ENCODE measurements at places on chromosomes 5 and 9.

DNA sequence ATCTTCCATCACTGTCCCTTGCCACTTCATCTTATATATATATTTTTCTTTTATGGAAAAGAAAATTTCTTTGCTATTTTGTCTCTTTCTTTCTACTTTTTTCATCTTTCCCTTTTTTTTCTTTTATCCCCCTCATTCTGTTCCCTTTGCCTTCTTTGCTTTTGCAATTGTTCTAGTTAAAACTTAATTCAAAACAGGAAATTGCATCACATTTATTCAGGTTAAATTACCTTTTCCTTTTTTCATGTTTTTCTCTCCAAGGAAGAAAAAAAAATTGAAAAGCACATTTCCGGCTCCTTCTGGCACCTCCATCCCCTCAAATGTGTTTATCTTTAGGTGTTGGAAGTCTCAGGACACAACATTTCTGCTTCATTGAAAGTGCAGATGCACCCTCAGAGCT lies 176.9 kb downstream of the FGF1 start:
- H3K27me3 ChIP-seq: peaks cover 5% of the 10 kb centered on the region
- H3K4me1 ChIP-seq: peaks cover 28% of the 10 kb centered on the region
- H3K4me3 ChIP-seq: peak overlapping the region; percentile 16
- DNase-seq: no peak

DNA sequence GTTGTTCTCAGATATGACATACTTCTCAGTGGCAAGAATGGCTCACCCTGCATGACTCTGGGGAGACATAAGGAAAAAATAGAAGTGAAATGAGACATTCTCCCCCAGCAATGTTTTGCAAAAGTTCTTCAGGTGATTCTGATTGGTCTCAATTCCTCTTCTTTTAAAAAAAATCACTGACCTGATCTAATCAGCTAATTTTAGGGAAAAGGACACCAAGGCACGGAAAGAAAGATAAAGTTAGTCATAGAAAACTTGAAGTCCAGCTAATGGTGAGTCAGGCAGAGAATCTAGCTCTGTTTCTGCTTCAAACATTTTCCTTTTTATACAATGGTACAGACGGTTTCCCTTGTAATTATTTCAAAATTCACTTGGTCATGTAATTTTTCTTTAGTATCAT lies 1018.9 kb upstream of the ARRDC3 start:
- H3K27me3 ChIP-seq: no peaks in the 10 kb centered on the region
- DNase-seq: no peak
- H3K4me1 ChIP-seq: peaks cover 21% of the 10 kb centered on the region
- no peaks in the 10 kb centered on the region for H3K36me3 ChIP-seq

DNA sequence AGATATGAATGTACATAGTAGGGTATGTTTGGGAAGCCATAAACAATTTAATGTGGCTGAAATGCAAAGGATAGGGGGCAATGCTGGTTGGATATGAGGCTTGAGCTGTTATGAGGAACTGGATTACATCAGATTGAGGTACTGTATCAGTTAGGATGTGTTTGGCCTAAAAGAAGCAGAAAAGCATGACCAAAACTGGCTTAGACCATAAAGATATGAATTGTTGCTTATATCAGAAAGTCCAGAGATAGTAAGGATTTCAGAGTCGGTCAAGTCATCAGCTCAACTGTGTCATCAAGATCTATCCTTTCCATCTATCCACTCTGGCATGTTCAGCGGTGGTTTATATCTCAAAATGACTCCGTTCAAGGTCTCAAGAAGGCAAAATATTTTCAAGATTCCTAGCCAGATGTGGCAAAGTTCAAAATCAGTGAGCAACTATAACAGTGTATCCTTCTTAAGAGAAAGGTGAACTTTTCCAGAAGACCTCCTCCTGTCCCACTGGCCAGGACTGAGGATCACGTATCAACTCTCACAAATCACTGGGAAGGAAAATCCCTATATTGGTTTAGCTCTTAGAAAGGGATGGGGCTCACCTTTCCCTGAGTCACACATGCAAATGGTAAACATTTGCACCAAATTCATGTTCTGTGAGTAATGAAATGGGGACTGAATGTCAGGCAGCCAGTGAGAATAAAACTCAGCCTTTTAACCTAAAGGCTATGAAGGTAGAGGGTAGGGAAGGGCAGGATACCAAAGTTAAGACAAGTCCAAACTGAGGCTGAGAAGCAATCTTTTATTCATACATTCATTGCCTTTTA lies 257.8 kb downstream of the TRIM32 start:
- no peak overlapping the region for H3K4me3 ChIP-seq
- no peak for DNase-seq
- H3K4me1 ChIP-seq: peaks cover 10% of the 10 kb centered on the region
- no peak overlapping the region for H3K27ac ChIP-seq
- H3K27me3 ChIP-seq: no peaks in the 10 kb centered on the region
- no peaks in the 10 kb centered on the region for H3K36me3 ChIP-seq

DNA sequence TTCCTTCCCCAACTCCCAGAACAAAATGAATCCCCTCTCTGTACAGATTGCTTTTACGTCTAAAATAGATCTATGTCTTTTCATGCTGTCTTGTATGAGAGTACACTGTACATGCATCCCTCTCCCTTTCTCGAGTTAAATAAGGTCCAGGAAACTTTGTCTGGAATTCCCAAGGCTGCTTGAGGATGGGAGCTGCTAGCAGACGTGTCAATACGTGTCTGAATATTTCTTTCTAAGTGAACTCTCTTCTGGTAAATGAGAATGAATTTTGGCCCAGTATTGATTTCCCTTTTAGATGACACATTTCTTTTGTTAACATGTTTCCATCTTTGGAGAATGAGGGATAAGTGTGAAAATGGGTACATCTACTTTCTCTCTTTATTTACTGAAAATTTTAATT lies 59.6 kb upstream of the GAS1 start:
- H3K36me3 ChIP-seq: peaks cover 10% of the 10 kb centered on the region
- no peaks in the 10 kb centered on the region for H3K27me3 ChIP-seq
- no peak for DNase-seq
- peaks cover 12% of the 10 kb centered on the region for H3K4me1 ChIP-seq
- H3K27ac ChIP-seq: no peak overlapping the region

- H3K27ac ChIP-seq: no peak overlapping the region
- no peaks in the 10 kb centered on the region for H3K4me1 ChIP-seq
Observed at GRCh38 chr5:64273276-64273675, 107.6 kb downstream of the RNF180 start.

Measured in glutamatergic neuron (in vitro differentiated cells).